ENCODE measurements at places on chromosomes 6 and 20.

GRCh38 chr6:167993169-167993568 lies 4.3 kb upstream of the KIF25 start:
- DNase-seq = no peak

DNA sequence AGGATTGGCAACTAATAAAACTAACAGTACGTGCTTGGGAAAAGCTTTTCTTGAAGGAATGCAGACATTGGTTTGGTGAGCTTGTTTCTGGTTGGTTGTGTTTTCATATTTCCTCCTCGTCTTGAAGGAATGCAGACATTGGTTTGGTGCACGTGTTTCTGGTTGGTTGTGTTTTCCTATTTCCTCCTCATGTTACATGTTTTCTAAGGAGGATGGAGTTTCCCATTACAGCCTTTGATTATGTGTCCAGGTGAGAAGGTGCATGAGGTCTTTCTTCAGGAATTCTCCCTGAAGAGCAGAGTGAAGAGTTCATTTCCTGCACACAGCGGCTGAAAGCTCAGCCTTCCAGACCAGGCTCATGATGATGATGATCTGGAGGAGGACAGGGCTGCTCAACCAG lies 190.6 kb downstream of the SMOC2 start:
- no peak for DNase-seq

GRCh38 chr6:90241229-90241880 lies 55.3 kb downstream of the BACH2 start:
- DNase-seq = peak; percentile 29

DNA sequence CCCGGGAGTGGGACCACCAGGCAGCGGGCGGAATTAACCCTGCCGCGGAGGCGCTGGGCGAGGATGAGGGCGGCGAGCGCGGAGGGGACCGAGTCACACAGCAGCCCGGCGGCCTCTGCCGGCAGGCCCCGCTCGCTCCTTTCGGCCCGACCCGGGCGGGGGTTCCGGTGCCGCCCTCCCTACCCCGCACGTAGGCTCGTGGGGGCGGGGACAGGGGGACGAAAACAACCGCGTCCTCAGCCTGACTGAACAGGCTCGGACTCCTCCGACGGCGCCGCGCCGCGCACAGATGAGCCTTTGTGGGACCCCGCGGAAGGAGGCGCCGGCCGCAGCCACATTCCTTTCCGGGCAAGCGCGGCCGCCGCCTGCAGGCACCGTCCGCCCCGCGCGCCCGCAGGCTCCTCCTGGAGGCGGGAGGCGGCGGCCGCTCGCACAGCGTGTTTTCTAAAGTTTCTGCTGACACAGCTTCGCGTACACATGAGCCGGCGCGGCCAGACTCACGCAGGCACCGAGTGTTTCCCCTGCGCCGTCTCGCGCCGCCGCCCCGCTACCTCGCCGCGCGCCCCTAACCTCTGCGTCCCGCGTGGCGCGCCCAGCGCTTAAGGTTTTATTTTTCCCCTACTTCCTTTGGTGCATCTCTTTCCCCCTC lies 244.3 kb downstream of the ARID1B start:
- DNase-seq = peak; percentile 86

- no peak for DNase-seq
Measured at GRCh38 chr6:12279322-12280091, 10.7 kb upstream of the EDN1 start.

DNA sequence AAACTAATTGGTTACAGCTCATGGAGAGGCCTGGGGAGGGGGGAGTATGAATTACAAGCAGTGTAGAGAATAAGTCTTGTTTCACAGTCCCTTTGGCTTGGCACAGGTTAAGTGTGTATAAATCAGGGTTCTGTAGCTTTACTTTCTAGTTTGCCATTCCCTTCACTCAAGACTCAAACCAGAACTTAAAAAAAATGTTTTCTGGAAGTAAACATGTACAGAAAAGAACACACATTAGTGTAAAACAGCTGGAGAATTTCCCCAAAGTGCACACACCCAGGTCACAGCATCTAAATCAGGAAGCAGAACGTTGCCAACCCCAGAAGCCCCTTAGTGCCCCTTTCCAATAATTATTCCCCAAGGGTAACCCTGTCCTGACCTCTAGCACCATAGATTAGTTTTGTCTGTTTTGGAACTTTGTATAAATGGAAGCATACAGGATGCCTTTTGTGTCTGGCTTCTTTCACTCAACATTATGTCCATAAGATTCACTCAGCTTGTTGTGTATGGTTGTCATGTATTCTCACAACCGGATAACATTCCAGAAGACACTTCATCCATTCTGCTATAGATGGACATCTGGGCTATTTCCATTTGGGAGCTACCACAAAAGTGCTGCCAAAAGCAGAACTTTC lies 33.7 kb upstream of the SCUBE3 start:
- no peak for DNase-seq

DNA sequence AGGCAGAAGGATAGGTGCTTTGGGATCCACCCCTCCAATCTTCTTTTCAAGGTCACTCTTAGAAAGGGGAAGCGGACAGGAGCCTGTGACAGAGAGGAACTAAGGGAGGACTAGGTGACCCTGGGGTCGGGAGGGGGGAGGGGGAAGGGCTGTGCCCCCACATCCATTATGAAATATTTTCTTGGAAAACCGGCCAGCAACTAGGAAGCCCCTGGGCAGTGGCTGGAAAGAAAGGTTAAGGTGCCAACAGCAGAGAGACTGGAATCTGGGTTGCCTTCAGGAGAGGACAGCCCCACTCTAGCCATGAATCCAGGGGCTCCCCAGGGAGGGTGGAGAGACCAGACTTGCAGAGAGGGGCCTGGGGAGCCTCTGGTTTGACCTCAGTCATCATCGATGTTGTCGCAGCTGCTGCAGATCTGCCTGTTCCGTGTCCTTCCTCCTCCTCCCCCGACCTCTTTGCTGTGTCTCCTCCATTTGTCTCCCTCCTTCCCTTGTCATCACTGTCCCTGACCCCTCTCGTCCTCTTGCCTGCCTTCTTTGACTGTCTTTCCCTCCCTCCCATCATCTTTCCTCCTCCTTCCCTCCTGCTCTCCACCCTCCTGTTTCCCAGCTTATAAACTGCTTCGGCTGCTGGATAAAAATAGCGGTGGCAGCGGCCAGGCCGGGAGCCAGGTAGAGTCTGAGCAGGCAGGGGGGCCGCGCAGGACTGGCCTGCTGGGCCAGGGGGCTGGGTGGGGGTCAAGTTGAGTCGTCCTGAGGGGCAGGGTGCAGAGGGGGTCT lies 3.2 kb downstream of the SLC29A1 start:
- DNase-seq = peak; percentile 70

DNA sequence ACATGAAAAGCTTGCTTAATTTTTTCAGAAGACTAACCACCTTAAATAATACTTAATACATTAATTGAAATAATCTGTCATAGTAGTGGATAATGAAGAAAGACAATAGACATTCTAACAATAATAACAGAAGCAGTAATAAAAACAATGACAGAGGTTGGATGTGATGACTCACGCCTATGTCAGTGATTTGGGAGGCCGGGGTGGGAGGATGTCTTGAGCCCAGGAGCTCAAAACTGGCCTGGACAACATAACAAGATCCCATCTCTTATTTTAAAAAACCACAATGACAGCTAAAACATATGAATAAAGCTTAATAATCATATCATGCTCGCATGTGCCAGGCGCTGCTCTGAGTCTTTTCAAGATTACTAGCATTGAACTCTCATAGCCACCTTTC lies 105.5 kb downstream of the IPCEF1 start:
- DNase-seq = no peak

GRCh38 chr6:28767691-28768090 lies 156.1 kb downstream of the TRIM27 start:
- DNase-seq = no peak
